ENCODE measurements at places on chromosomes 12 and 14.

GRCh38 chr14:101731187-101732080 lies 30.1 kb upstream of the PPP2R5C start:
- DNase-seq, result peak; percentile 71

- no peak for DNase-seq
These were observed 35.1 kb upstream of the RPL10L start for GRCh38 chr14:46686652-46687051.

DNA sequence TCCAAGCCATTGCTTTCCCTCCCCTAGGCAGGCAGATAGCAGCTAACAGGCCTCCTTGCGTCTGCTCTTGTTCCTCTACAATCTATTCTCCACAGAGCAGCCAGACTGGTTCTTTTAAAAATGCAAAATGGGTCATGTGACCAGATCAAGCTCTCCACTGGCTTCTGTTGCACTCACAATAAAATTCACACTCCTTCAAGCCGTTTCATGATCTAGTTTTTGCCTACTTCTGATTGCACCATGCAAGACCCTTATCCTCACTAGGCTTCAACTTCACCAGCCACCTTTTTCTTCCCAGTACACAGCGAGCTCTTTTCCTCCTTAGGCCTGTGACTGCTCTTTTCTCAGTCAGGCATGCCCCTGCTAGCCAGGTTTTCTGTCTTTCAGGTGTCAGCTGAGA lies 6.1 kb upstream of the KRAS start:
- no peak for DNase-seq

- DNase-seq, result no peak
These were observed 78.5 kb upstream of the ZFP36L1 start for GRCh38 chr14:68871392-68871791.

GRCh38 chr12:76031081-76031413 lies 529 bp downstream of the PHLDA1 start:
- DNase-seq, result no peak

DNA sequence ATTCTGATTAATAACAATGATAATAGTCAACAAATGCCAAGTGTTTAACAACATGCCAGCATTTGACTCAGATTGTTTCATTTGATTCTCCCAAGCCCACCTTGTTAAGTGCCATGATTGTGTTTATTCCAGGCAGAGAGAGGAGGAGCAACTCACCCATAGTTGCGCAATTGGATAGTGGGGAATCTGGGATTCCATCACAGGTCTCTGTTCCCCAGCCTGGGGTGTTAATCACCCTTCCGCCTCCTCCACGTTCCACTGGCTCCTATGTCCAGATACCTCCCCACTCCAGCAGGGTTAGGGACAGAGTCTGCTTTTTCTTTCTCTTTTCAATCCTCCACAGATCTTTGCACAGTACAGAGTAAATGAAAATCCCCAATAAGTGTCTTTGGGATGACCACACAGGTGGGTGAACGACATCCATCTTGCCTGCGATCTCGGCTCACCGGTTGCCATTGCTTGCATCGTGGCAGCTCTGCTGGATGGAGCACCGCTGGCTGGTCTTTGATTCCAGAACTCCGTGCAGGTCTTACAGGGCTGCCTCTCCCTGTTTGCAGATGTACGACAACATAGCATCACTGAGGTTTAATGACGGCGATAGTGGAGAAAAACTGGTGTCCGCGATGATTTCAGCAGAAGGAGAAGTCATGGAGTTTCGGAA lies 78.8 kb downstream of the DNAH10 start:
- DNase-seq, result no peak

- no peak for DNase-seq
These were observed 922 bp downstream of the TBX5 start for GRCh38 chr12:114404926-114405518.

DNA sequence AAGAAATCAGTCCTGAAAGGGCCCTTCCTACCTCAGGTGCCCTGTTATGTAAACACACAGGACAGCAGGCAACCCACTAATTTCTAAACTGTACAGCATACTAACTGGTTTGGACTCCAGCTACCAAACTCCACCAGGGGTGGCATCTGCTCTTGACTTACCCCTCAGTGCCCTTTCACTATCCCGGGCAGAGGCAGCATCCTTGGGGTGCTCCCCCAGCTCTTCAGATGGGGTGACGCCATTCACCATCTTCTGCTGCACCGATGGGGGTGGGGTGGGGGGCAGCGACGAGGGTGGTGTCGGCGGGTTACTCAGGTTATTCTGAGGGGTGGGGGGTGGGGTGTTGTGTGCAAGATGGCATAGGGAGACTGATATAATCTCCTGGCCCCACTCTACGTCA lies 11.5 kb upstream of the PRKAG1 start:
- DNase-seq, result no peak

- no peak for DNase-seq
These were observed 44.3 kb upstream of the OR10AD1 start for GRCh38 chr12:48247181-48247966.

DNA sequence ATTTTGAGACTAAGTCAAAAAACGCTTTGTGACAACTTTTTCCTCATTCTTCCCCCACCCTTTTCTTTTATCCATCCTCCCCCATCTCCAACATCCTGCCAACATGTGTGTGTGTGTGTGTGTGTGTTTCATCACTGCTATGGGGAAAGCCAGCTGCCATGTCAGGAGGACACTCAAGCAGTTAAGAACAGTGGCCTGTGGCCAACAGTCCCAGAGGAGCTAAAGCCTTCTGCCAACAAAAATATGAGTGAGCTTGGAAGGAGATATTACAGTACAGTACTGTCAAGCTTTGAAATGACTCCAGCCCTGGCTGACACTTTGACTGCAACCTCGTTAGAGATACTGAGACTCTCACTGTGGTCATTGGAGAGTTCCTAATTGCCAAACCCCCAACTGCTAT lies 5.0 kb upstream of the CSRP2 start:
- no peak for DNase-seq

DNA sequence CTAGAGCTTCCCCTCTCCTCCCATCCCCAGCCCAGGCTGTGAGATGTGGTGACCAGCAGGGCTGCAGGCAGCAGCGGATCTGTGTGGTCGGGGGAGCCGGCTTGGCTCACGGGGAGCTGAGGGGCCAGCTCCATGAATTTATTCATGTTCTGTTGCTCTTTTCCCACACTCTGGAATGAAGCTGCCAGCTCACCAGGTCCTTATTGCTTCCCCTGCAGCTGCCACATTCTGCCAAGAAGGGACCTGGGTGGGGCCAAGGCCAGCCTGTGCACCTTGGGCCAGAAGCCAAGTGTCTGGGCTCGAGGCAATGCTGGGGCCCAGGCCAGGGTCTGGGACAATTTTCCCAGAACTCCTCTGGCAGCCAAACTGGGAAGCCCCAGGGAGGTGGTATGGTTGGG lies 2.5 kb upstream of the C1QL4 start:
- DNase-seq, result no peak

- DNase-seq, result no peak
These were observed 1.7 kb upstream of the PALS1 start for GRCh38 chr14:67239582-67239981.

DNA sequence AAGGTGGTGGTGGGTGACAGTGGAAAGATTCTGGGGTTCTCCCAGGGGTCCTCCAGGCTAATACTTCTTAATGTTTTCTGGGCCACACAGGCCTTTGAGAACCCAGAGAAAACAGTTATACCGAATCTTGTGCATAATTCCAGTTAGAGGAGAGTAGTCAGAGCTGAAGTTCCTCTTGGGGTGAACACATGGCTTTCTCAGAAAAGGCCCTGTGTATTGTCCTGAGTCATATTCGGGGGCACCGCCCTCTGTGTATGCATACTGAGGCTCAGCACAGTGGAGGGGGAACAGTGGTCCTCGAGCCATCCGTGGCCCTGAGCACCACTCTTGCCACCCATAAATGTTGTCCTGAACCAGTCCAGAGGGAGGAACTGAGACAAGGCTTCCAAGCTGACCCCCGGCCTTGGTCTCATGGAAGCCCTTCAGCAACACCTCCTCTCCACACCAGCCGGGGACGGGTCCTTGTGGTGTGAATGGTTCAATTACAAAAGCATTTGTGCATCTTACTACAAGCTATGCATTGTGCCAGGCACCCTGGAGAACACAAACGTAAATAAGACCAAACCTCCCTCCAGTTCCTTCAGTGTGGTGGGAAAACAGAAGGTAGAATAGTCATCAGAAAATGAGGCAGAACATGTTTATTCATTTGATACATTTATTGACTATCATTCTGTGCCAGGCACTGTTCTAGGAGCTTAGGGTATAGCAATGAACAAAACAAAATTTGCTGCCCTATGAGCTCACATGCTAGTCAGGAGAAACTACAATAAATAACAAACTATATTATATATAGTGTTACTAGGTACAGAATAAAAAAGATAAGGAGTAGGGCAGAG lies 9.9 kb downstream of the DHRS2 start:
- no peak for DNase-seq

DNA sequence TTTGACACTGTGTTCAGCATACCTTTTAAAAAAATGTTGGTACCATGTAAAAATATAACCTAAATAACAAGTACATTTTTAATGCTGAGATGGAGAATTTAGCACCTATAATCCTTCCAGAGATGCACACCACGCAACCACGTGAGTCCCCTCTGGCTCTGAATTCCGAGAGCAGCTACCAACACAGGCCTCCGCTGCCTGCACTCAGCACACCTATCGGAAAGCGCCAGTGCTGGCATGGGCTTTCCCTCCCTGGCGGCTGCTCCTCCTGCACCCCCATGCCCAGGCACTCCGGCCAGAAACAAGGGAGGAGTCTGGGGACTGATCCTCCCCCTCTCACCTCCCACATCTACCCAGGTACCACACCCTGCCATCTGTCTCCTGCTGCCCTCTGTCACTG lies 47.0 kb downstream of the ITPK1 start:
- DNase-seq, result no peak
